IMR-90 (cell line): ENCODE measurements at places on chromosomes 12 and 14.

DNA sequence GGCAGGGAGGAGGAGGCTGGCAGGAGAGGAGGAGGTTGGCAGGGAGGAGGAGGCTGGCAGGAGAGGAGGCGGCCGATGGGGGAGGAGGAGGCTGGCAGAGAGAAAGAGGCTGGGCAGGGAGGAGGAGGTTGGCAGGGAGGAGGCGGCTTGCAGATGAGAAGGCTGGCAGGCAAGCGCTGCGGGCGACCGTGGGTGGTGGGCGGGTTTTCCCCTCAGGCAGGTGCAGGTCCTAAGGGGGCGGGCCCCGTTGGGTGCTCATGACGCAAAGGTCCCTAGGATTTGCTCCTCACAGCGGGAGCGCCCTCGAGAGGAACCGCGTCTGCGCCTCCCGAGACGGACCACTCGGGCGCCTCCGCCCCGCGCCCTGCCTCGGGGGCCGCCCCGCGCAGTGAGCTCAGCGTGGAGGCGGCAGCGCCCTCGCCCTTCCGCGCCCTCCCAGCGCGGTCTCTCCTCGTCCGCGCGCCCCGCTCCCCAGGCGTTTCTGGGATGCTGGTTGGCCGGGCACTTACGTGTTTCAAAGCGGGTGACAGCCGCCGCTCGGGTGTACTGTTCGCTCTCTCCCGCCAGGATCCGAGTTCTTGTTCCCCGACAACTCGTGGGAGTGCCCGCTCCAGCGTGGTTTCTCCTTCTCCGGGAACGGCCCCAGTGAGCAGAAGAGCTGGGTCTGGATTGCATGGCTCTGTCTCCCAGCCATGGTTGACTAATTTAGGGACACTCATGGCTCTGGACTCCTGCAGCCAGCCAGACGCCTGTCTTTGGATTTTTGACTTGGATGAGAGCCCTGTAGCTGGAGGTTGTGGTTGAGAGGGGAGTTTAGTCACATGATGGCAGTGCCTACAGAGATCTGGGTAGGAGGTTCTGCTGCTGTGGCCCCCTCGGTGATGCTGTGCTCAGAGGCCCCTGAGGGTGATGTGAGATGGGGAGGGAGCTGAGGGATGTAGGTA, 64.1 kb upstream of the PPP4R3A start:
- H3K4me1 ChIP-seq: no peaks in the 10 kb centered on the region
- no peak overlapping the region for H3K27ac ChIP-seq
- H3K36me3 ChIP-seq: no peaks in the 10 kb centered on the region
- peaks cover 2% of the 10 kb centered on the region; the same call in 1 of the 2 replicates for H3K27me3 ChIP-seq
- peak overlapping the region; percentile 11 for H3K4me3 ChIP-seq
- peak; percentile 25 for DNase-seq

GRCh38 chr14:93969082-93969828, 7.1 kb downstream of the ASB2 start:
- peaks cover 8% of the 10 kb centered on the region for H3K4me1 ChIP-seq
- no peaks in the 10 kb centered on the region for H3K36me3 ChIP-seq
- no peak for DNase-seq
- H3K4me3 ChIP-seq: no peak overlapping the region
- peaks cover 2% of the 10 kb centered on the region; the same call in 1 of the 2 replicates for H3K27me3 ChIP-seq

DNA sequence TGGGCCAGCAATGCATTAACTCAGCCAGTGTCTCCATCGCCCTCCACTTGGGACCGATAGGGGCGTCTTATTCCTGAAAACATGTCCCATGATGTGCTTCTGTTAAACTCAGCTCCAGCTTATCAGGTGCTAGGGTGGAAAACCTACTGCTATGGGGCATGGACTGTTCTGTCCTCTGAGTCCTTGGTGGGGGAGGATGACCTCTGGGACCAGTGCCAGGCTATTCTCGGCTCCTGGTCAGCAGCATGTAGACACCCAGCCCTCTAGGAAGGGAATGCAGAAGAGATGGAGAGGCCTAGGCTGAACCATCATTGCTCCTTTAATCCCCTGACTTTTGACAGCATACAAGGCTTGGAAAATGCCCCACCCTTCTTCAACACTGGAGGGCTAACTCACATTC, 486.2 kb downstream of the MED13L start:
- H3K36me3 ChIP-seq: no peaks in the 10 kb centered on the region
- no peak overlapping the region for H3K27ac ChIP-seq
- H3K4me1 ChIP-seq: no peaks in the 10 kb centered on the region
- no peaks in the 10 kb centered on the region for H3K27me3 ChIP-seq

DNA sequence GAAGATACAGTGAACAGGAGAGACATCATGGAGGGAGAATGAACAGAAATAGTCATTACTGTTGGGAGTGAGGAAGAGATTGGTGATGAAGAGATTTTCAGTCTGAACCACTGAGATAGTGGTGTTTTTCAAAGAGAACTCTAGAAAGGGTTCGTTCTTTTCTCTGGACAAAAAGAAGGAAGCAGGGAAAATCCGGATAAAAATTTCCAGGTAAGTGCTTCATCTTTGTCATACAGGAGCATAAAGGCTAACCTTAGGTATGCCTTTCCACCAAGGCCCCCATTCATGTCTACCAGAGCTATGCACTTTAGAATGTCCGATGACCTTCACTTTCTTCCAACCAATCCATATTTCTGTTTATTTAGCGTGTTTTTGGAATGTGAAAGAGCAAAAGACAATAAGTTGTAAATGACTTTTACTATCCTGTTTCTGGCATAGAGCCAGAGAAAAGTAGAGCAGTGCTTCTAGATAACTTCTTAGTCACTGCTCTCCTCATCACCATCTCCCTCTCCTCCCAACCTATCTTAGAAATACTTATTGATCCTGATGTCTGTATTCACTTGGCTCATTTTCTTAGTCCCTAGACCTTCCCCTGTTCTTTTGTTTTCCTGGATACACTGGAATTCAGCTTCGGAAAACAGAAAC, 116.5 kb downstream of the TTC6 start:
- no peak for DNase-seq
- no peak overlapping the region for H3K27ac ChIP-seq
- no peaks in the 10 kb centered on the region for H3K36me3 ChIP-seq
- H3K4me1 ChIP-seq: peaks cover 5% of the 10 kb centered on the region
- H3K4me3 ChIP-seq: no peak overlapping the region
- no peaks in the 10 kb centered on the region for H3K27me3 ChIP-seq

DNA sequence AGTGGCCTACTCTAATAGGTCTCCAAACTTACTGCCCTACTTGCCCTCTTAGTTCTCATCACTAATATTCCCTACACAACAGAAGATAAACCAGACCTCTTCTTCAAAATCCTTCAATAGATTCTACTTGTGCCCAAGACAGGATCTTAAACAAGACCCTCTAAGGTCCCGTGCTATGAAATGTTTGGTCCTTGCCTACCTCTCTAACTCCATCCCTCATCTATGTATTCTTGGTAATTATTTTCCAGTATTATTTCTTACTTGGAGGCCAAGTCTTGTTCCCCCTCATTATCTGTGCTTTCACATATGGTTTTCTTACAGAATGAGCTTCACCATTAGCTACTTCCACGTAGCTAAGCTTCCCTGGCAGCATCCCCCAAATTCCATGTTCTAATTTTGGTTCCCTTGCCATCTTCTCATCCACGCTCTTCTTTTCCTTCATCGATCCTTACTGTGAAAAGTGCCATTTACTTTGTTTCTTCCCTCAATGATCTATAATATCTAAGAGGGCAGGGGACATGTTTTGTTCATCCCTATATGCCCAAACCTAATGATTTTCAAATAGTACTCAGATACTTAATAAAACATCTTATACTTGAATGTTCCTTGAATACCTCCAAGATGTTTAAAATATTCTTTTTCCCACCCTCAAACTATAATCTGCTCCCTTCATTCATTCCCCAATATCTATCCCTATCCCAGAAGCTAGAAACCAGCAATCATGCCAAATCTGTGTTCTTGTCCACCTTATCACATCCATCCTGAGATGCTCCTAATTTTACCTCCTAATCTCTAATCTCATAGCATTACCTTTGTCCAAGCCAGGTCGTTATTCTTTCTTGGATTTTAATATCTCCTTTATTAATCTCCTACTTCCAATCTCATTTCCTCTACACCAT, 10.1 kb downstream of the HNRNPC start:
- H3K27me3 ChIP-seq: no peaks in the 10 kb centered on the region
- peaks cover 40% of the 10 kb centered on the region for H3K36me3 ChIP-seq

- H3K4me3 ChIP-seq: no peak overlapping the region
- H3K4me1 ChIP-seq: peaks cover 9% of the 10 kb centered on the region
- H3K36me3 ChIP-seq: no peaks in the 10 kb centered on the region
- no peak for DNase-seq
- no peak overlapping the region for H3K27ac ChIP-seq
These were observed 4.5 kb upstream of the SH2B3 start for GRCh38 chr12:111401167-111401605.

DNA sequence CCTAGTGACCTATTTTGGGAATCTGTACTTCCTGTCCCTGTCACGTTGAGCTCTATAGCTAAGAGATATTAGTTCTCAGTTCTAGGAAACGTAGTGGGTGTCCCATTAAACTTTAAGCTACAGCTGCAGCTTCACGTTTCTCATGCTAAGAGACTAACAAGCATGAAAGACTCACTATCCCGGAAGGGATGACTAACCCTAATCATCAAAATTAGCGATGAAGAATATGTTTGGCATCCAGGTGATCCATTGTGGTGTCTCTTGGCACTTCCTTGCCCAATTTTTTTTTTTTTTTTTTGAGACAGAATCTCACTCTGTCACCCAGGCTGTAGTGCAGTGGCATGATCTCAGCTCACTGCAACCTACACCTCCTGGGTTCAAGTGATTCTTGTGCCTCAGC, 11.0 kb upstream of the LALBA start:
- DNase-seq: no peak
- H3K36me3 ChIP-seq: no peaks in the 10 kb centered on the region
- H3K27me3 ChIP-seq: no peaks in the 10 kb centered on the region
- H3K4me1 ChIP-seq: no peaks in the 10 kb centered on the region
- H3K27ac ChIP-seq: no peak overlapping the region
- H3K4me3 ChIP-seq: no peak overlapping the region

- H3K27ac ChIP-seq: no peak overlapping the region
- H3K27me3 ChIP-seq: no peaks in the 10 kb centered on the region
- no peaks in the 10 kb centered on the region for H3K4me1 ChIP-seq
- H3K4me3 ChIP-seq: no peak overlapping the region
- DNase-seq: no peak
These were observed 399.8 kb downstream of the RAD51B start for GRCh38 chr14:68219407-68219806.

- H3K4me3 ChIP-seq: peak overlapping the region; percentile 61
- H3K4me1 ChIP-seq: no peaks in the 10 kb centered on the region
- H3K27me3 ChIP-seq: no peaks in the 10 kb centered on the region
- peaks cover 12% of the 10 kb centered on the region for H3K36me3 ChIP-seq
These were observed 1.0 kb downstream of the ITFG2 start for GRCh38 chr12:2813214-2814185.

DNA sequence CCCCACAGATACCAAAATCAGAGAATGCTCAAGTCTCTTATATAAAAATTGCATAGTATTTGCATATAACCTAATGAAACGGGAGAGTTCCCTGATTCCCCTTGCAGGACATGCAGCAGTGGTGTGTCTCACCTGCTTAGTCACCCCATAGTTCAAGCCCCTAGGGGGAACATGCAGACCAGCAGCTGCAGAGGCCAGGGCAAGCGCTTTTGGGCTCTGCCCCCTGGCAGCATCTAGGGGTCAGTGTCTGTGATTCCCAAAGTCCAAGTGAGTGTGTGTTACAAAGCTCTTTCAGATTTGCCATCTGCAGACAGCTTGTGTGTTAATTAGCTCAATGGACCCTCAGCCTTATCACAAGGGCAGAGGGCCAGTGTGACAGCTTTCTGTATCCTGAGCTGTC, 110.1 kb downstream of the DNAI7 start:
- no peaks in the 10 kb centered on the region for H3K36me3 ChIP-seq
- H3K27me3 ChIP-seq: peaks cover 2% of the 10 kb centered on the region
- H3K4me1 ChIP-seq: no peaks in the 10 kb centered on the region
- H3K27ac ChIP-seq: no peak overlapping the region
- no peak overlapping the region for H3K4me3 ChIP-seq

- H3K27me3 ChIP-seq: no peaks in the 10 kb centered on the region
- H3K4me3 ChIP-seq: no peak overlapping the region
- no peak for DNase-seq
- no peaks in the 10 kb centered on the region for H3K36me3 ChIP-seq
- no peak overlapping the region for H3K27ac ChIP-seq
- H3K4me1 ChIP-seq: no peaks in the 10 kb centered on the region
These were observed 233.3 kb upstream of the PPFIA2 start for GRCh38 chr12:81992461-81992860.

GRCh38 chr12:41653386-41654326, 465.5 kb downstream of the PDZRN4 start:
- H3K4me1 ChIP-seq: no peaks in the 10 kb centered on the region
- H3K27ac ChIP-seq: no peak overlapping the region
- H3K36me3 ChIP-seq: no peaks in the 10 kb centered on the region
- H3K27me3 ChIP-seq: no peaks in the 10 kb centered on the region

DNA sequence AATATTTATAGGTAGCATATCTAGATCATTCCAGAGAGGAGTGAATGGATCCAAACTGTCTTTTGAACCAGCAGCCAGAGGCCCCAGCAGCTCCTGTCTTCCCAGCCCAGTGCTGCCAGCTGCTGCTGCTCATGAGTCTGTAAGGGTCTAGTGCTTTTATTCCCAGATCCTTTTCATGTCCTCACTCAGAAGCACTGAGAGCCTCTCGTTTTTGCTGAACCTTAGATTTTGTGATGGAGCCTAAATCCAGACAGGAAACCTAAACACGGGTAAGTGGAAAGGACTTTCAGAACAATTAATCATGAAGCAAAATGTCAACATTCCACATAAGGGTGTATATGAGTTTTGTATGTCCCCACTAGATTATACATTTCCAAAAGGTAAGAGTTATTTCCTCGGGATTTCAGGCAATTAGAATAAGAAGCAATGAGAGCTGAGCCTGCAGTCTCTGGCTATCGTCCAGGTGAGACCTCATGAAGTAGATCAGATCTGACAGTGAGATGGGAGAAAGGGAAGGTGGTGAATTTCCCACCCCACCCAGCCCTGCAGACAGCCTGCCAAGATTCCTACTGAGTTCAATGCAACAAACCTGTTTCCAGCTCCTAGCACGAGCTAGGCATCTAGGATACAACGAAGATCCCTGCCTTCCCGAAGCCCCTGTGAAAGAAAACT, 84.4 kb downstream of the NINJ2 start:
- H3K36me3 ChIP-seq: no peaks in the 10 kb centered on the region
- no peak overlapping the region for H3K27ac ChIP-seq
- peaks cover 3% of the 10 kb centered on the region; the same call in 1 of the 2 replicates for H3K4me1 ChIP-seq
- H3K27me3 ChIP-seq: peaks cover 14% of the 10 kb centered on the region
- no peak for DNase-seq

DNA sequence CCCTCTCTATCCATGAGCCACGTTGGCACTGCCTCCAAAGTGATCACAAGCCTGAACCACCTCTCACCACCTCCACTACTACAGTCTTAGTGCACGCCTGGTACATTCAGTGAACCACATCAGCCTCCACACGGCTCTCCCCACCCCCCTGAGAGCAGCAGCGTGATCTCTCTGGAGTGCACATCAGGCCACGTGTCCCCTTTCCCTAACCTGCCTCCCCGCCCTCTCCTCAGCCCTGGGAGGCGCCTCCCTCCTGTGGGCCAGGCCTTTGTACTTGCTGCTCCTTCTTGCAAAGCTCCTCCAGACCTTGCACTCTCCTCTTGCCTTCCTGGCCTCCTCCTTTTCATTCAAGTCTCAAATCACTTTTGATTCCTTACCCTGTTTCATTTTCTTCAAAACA, 49.8 kb downstream of the SLC6A12 start:
- H3K36me3 ChIP-seq: no peaks in the 10 kb centered on the region
- H3K4me3 ChIP-seq: no peak overlapping the region
- H3K27ac ChIP-seq: no peak overlapping the region
- DNase-seq: no peak
- H3K27me3 ChIP-seq: peaks cover 33% of the 10 kb centered on the region

GRCh38 chr14:58367296-58367695, 28.4 kb upstream of the TOMM20L start:
- H3K4me3 ChIP-seq: no peak overlapping the region
- no peak overlapping the region for H3K27ac ChIP-seq
- peaks cover 27% of the 10 kb centered on the region for H3K36me3 ChIP-seq
- H3K27me3 ChIP-seq: no peaks in the 10 kb centered on the region
- H3K4me1 ChIP-seq: no peaks in the 10 kb centered on the region
